Renal cortex interstitium (tissue), 15 donors: ENCODE measurements at places on chromosomes 3 and 15. TPM values are rescaled to one million over a fixed set of nuclear protein-coding genes. Genes with fewer than 3 reads are reported as not detected.

The GABRR3 gene
- 0.03 TPM for polyA plus RNA-seq

The C2CD4A gene
- polyA plus RNA-seq = 0.57 TPM

The FOXP1 gene
- polyA plus RNA-seq = 36.8 TPM

GRCh38 chr3:112856537-112856936, 9.9 kb upstream of the CD200R1L start:
- no peak for DNase-seq
